SIG-M5 (cell line): ENCODE measurements at places on chromosomes 13 and 19.

GRCh38 chr13:86653009-86653408 is 853.8 kb upstream of the SLITRK6 start:
- DNase-seq = no peak

DNA sequence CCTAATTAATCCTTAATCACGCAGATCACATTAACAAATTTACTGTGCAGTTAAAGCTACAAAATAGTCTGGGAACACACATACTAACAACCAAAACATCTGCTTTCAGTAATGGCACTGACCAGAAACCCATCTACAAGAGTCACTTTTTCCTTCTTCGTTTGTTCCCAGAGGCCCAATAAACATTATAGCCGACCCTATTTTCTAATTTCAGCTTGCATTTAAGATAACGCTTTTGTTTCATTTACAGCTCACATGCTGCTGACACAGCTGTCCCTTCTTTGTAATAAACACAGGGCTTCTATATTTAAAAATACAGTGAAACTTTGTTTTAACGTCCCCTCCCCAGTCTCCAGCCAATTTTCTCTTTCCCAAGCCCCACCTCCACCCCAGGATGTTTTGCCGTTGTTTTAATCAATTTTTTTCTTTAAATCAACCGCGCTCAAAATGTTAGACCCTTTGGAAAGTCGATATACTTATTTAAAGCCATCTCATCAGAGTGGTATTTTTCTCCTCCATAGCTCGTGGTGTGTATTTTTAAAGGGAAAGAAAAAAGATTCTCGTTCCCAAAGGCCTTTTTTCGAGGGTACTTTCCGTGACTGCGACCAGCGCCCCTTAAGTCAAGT is 1.7 kb upstream of the WBP4 start:
- DNase-seq = no peak

DNA sequence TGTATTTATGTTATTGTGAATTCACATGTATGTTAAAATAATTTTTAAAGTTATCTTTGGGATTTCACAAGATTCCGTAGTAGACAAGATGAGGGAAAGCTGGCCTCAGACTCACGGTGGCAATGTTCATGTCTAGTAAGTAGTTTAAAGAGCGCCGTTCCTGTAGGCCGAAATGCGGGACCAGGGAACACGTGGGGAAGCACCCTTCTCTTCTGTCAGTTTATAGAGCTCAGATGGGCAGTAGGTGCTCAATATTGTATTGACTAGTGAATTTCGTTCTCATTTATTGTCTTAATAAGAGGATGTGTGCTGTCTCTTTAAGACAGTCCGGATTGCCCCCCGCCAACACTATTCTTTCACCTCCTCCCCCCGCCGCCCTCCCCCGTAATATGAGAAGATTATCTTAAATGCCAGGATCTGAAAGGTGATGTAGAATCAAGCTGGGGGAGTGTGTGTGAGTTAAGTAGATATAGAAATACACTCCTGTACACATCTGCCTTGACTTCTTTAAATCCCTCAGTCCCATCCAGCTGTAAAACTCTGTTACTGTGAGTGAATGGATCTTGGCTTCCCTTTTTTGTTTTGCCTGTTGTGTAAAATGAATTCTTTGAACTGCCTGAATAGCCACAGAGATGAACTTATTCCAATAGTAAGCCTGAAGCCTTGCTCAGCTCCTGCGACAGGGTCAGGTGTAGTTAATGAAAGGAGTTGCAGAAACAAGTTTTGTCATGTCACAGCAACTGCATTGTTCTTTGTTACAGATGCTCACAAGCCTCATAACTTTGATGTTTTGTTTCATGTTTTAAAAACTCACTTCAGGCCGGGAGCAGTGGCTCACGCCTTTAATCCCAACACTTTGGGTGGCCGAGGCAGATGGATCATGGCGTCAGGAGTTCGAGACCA is 1.3 kb downstream of the LAMP1 start:
- DNase-seq = no peak

- no peak for DNase-seq
These were observed 154.7 kb upstream of the ARGLU1 start for GRCh38 chr13:106722620-106723019.

DNA sequence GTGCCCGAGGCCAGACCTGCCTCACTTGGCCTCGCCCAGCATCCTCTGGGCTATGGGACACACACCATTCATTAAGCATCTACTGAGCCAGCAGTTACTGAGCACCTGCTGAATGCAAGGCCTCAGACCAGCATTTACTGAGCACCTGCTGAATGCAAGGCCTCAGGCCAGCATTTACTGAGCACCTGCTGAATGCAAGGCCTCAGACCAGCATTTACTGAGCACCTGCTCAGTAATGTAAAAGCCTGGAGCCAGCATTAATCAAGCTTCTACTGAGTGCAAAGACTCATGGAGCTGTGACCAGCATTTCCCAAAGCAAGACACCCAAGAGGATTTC is 3.7 kb downstream of the ATP8B3 start:
- no peak for DNase-seq

GRCh38 chr19:46351241-46352041 is 4.6 kb downstream of the PPP5C start:
- DNase-seq = no peak

- DNase-seq = no peak
These were observed 79.5 kb downstream of the MYO16 start for GRCh38 chr13:108708921-108709320.

GRCh38 chr13:87669379-87669978 is 1.7 kb upstream of the SLITRK5 start:
- DNase-seq = peak; percentile 17

GRCh38 chr13:25963674-25964073 is 88.1 kb downstream of the SHISA2 start:
- no peak for DNase-seq

- DNase-seq = peak; percentile 47
These were observed 3.4 kb downstream of the TPGS1 start for GRCh38 chr19:510606-511100.

DNA sequence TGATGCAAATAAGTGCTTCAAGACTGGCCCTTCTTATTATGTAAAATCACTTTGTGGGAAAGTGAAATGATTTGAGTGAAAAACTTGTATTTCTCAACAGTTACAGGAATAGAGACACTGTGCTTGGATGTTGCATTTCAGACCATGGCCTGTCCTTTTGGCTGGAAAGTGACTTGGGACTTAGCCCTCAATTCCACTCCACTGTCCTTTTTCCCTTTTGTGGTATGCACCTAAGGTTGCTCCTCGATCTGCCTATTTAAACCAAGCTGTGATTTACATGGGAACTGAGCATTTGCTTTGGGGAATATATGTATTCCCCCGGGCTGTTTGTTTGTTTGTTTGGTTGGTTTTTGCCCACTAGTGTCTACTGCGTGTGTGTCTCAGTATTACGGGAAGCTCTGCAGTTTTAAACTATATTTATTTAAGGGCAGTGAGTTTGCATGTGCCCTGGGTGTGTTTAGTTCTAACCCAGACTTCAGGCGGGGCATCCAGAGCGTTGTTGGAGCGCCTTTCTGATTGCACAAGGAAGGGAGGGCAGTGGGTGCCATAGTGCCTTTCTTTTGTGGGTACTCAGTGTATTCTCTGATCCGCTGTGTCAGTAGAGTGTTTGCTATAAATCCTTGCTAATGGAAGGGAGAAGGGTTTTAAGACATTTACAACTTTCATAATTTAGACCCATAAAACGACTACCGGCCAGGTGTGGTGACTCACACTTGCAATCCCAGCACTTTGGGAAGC is 18.2 kb upstream of the RNF113B start:
- DNase-seq = no peak

GRCh38 chr13:104975272-104975671 is 1560.2 kb downstream of the EFNB2 start:
- DNase-seq = no peak

GRCh38 chr19:11321191-11322126 is 18.0 kb downstream of the RAB3D start:
- no peak for DNase-seq

- no peak for DNase-seq
These were observed 987 bp downstream of the PNMA8A start for GRCh38 chr19:46470376-46470775.

DNA sequence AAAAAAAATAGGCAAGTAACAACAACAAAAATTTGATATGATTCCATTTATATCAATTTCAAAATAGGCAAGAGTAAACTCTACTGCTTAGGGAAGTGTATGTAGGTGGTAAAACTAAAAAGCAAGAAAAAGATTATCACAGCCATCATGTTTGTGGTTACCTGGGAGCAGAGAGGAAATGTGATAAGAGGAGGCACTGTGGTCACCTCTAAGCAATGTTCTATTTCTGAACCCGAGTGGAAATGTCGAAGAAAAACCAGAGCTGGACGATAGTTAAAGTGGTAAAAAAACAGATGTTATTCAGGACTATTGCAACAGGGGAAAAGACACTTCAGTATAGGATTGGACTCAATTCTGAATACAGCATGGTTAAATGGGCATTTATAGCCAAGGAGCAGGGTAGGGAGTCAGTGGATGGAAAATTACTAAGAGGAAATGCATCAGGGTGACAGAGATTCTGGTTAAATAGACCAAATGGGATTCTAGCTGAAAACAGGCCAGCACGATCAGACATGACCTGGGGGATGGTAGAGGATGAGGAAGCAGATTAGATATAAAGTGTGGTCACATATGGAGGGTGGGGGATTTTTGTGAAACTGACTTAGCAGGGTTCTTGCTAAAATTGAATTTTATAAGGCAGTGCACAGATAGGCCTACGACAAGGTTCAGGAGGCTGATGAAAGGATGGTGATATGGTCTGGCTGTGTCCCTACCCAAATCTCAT is 6.0 kb upstream of the TEX30 start:
- DNase-seq = no peak

DNA sequence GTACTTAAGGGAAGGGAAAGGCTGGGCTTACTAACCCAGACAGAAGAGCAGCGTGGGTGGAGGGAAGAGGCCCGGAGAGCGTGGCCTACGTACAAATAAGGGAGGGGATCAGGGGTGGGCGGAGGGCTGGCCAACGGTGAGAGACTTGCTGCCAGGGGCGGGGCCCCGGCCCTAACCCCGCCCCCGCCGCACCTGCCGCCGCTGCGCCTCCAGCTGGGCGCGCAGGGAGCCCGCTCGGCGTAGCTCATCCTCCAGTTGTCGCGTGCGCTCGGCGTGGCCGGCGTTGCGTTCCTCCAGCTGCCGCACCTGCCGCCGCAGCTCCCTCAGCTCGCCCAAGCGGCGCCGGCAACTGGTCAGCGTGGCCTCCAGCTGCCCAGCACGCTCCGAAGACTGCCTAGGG is 5.7 kb downstream of the HOOK2 start:
- DNase-seq = no peak

GRCh38 chr19:48867746-48868113 is 687 bp downstream of the PLEKHA4 start:
- DNase-seq = no peak

DNA sequence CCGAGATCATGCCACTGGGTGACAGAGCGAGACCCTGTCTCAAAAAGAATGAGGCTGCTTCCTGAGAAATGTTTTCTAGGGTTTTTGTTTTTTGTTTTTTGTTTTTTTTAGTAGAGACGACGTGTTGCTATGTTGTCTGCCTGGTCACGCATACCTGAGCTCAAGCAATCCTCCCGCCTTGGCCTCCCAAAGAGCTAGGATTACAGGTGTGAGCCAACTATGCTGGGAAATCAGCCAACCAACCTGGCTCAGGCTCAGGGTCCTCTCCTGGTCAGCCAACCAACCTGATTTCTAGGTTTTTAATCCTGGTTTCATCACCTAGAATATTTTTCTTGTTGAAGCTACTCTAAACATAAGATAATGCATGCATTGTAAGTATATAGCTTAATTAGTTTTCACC is 7.8 kb downstream of the DHX34 start:
- no peak for DNase-seq

GRCh38 chr13:76865996-76866503 is 20.2 kb downstream of the KCTD12 start:
- no peak for DNase-seq

DNA sequence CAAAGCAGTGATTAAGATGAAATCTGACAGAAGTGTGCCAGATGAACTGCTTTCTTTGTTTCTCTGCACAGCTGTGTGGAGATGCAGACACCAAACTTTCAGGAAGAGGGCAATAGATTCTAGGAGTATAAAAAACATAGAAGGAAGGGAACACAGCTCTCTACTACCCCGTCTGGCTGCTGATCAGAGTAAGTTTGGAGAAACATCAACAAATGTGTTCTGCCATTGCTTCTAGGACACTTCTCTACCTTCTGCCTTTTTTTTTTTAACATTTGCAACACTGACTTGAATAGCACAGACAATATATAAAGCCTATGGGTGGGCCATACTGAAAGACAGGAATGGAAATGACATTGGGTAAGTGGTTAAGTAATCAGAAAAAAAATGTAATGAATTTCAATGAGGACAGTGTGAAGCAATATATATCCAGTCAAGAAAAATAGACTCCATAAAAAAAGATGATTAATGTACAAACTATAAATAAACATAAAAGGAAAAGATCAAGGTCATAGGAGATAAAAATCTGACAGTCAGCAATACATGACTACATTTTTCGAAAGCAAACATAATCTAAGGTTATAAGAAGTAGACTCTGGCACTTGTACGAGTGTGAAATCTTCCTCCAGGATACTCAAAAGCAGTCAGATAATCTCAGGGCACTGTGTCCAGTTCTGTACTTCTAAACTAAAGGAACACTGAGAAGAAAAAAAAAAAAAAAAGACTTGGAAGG is 21.4 kb downstream of the NUFIP1 start:
- no peak for DNase-seq

DNA sequence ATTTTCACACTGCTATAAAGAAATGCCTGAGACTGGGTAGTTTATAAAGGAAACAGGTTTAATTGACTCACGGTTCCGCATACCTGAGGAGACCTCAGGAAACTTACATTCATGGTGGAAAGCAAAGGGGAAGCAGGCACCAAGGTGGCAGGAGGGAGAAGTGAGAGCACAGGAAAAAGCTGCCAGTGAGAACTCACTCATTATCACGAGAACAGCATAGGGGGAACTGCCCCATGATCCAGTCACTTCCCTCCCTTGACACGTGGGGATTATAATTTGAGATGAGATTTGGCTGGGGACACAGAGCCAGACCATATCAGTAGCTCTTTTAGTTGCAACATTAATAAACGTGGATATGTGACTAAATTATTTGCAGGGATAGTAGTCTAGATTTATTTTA is 4.3 kb upstream of the KCTD4 start:
- no peak for DNase-seq

DNA sequence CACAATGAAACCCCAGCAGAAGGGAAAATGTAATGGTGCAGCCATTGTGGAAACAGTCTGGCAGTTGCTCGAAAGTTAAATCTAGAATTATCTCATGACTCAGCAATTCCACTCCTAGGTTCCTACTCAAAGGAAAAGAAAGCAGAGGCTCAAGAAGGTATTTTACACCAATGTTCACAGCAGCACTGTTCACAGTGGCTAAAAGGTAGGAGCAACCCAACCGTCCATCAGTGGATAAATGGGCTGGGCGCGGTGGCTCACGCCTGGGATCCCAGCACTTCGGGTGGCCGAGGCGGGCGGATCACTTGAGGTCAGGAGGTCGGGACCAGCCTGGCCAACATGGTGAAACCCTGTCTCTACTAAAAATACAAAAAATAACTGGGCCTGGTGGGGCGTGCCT is 25.9 kb downstream of the ZFR2 start:
- no peak for DNase-seq

- DNase-seq = no peak
These were observed 21.6 kb upstream of the MATK start for GRCh38 chr19:3807574-3808354.

GRCh38 chr19:50801107-50801506 is 10.9 kb downstream of the ACP4 start:
- no peak for DNase-seq

- no peak for DNase-seq
These were observed 77.3 kb downstream of the KCTD12 start for GRCh38 chr13:76808927-76809326.

- peak; percentile 30 for DNase-seq
These were observed 192.7 kb downstream of the LHFPL6 start for GRCh38 chr13:39410096-39410901.

GRCh38 chr19:31145007-31145406 is 204.2 kb downstream of the TSHZ3 start:
- DNase-seq = no peak
